ENCODE measurements at places on chromosomes 2 and 18.

- DNase-seq, result no peak
Observed at GRCh38 chr2:223050900-223051504, 988 bp upstream of the KCNE4 start.

DNA sequence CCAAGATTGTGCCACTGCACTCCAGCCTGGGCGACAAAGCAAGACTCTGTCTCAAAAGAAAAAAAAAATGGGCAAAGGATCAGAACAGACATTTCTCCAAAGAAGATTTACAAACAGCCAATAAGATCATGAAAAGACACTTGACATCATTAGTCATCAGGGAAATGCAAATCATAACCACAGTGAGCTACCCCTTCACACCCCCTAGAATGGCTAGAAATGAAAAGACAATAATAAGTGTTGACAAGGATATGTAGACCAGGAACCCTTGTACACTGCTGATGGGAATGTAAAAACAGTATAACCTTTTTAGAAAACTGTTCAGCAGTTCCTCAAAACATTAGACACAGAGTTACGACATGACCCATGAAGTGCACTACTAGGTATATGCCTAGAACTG lies 18.4 kb upstream of the MTERF4 start:
- DNase-seq, result no peak

GRCh38 chr2:166042356-166042755 lies 85.5 kb downstream of the SCN1A start:
- no peak for DNase-seq

GRCh38 chr18:24112464-24112863 lies 26.4 kb upstream of the CABYR start:
- DNase-seq, result no peak

GRCh38 chr2:137937778-137938177 lies 26.5 kb upstream of the HNMT start:
- DNase-seq, result no peak
